MCF 10A (cell line): ENCODE measurements at places on chromosomes 7 and 10. TPM values are rescaled to one million over a fixed set of nuclear protein-coding genes. Genes with fewer than 3 reads are reported as not detected.

The TFEC gene
- not detected in 2 replicates for total RNA-seq

The USP54 gene
- total RNA-seq, result 19.6 and 21.4 TPM in 2 replicates

The NFE2L3 gene
- total RNA-seq, result 1.2 and 2.2 TPM in 2 replicates

The COBL gene
- 7.3 and 12.3 TPM in 2 replicates for total RNA-seq

The PHKG1 gene
- 1.2 and 2.4 TPM in 2 replicates for total RNA-seq

The COPG2 gene
- 24.1 and 24.7 TPM in 2 replicates for total RNA-seq

The C10orf67 gene
- total RNA-seq, result 0.15 and 0.21 TPM in 2 replicates

The CACNA2D1 gene
- total RNA-seq, result not detected in 2 replicates

The MCU gene
- total RNA-seq, result 14.0 and 19.2 TPM in 2 replicates

The CYP26C1 gene
- 0.07 and 0.14 TPM in 2 replicates for total RNA-seq

The UMAD1 gene
- 7.1 and 11.1 TPM in 2 replicates for total RNA-seq

The GLRX3 gene
- total RNA-seq, result 154 and 177 TPM in 2 replicates

The PLEKHS1 gene
- not detected in 2 replicates for total RNA-seq

The HHEX gene
- 0.19 and 0.54 TPM in 2 replicates for total RNA-seq

The ASZ1 gene
- not detected in 2 replicates for total RNA-seq

The GRID2IP gene
- not detected in 2 replicates for total RNA-seq

The NEUROG3 gene
- not detected in 2 replicates for total RNA-seq

The FXYD4 gene
- total RNA-seq, result not detected in 2 replicates

The CYP3A7 gene
- total RNA-seq, result not detected in 2 replicates

The C10orf53 gene
- total RNA-seq, result not detected in 2 replicates

The CRYGN gene
- not detected in 2 replicates for total RNA-seq

The TYW1B gene
- 0.93 and 0.98 TPM in 2 replicates for total RNA-seq

The CADPS2 gene
- total RNA-seq, result 7.4 and 10.1 TPM in 2 replicates

The CPN1 gene
- total RNA-seq, result not detected in 2 replicates

The SPAM1 gene
- total RNA-seq, result not detected in 2 replicates

The ARL4A gene
- 30.7 and 42.6 TPM in 2 replicates for total RNA-seq

The MYPN gene
- total RNA-seq, result 0.22 and 0.37 TPM in 2 replicates

The LCOR gene
- 33.9 and 40.4 TPM in 2 replicates for total RNA-seq

The POLR3A gene
- total RNA-seq, result 19.1 and 19.8 TPM in 2 replicates

The MEST gene
- total RNA-seq, result 34.2 and 39.0 TPM in 2 replicates

The NPFFR1 gene
- total RNA-seq, result not detected in 2 replicates

The ASIC3 gene
- total RNA-seq, result 3.9 and 8.8 TPM in 2 replicates

The GBX1 gene
- total RNA-seq, result not detected in 2 replicates

The CPA2 gene
- not detected in 2 replicates for total RNA-seq

The ATOH7 gene
- total RNA-seq, result not detected in 2 replicates
